ENCODE measurements at places on chromosomes 5 and 9.

- DNase-seq: no peak
These were observed 87.3 kb downstream of the PRDM6 start for GRCh38 chr5:123176224-123176937.

DNA sequence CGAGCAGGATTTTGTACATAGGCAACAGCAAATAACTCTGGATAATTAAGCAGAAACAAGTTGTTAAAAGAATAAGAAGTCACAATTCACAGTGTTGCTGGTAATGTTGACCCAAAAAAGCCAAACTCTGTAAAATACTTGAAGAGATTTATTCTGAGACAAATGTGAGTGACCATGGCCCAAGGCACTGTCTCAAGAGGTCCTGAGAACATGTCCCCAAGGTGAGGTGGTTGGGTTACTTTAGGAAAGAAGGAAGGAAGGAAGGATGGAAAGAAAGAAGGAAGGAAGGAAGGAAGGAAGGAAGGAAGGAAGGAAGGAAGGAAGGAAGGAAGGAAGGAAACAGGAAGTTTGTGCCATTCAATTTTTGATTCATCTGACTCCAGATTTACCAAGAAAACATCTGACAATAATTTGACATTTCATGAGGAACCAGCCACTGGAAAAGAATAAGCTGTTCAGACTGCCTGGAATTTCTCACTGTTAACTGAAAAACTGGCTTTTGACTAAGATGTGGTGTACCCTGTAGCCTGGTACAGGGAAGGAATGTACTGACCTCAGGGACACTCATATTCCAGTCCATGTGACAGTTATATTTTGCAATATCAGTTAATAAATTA is 295.9 kb upstream of the TNC start:
- no peak for DNase-seq

DNA sequence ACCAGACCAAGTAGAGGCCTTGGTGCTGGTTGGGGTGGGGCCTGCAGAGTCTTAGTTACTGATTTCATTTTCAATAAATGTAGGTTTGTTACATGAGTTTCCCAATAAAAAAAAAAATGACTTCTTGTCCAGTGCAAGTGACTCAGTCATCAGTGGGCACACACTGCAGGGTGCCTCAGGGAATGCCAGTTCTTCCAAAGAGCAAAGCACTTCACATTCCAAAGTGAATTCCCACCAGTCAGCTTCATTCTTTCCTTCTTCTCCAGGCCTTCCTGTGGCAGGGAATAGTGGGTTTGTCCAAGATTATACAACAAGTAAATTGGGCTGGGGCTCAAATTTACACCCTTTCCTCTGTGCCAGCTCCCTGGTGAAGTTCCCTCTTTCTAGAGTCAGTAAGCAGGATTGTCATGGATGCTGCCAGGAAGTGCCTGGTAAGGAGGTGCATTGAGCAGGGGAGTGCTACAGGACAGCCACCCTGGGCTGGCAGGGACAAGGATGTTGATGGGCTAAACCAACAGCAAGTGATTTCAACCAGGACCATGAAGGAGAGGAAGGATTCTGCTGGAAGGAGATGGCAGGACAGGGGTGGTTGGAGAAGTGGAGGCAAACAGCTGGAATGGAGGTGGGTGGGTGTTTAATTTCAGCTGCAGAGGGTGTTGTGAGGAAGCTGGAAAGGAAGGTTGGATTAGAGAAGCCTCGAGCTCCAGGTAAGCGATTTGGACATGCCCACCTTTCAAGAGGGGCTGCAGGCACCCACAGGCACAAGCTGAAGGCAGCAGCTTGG is 3.7 kb upstream of the B4GALT7 start:
- DNase-seq: no peak

- no peak for DNase-seq
These were observed 190.2 kb downstream of the ASTN2 start for GRCh38 chr9:117224695-117225094.

GRCh38 chr5:6736524-6737042 is 23.4 kb downstream of the TENT4A start:
- no peak for DNase-seq

- no peak for DNase-seq
These were observed 233.8 kb upstream of the FBXL7 start for GRCh38 chr5:15266229-15266628.

GRCh38 chr5:81207009-81207408 is 26.1 kb upstream of the CKMT2 start:
- DNase-seq: peak; percentile 13

GRCh38 chr5:59416451-59416850 is 477.1 kb downstream of the PDE4D start:
- DNase-seq: no peak

- peak; percentile 82 for DNase-seq
These were observed 246.8 kb downstream of the ARHGAP26 start for GRCh38 chr5:143016777-143017516.

- no peak for DNase-seq
These were observed 41.6 kb upstream of the FBN2 start for GRCh38 chr5:128579639-128580038.
